ENCODE measurements at places on chromosomes 1 and 21.

DNA sequence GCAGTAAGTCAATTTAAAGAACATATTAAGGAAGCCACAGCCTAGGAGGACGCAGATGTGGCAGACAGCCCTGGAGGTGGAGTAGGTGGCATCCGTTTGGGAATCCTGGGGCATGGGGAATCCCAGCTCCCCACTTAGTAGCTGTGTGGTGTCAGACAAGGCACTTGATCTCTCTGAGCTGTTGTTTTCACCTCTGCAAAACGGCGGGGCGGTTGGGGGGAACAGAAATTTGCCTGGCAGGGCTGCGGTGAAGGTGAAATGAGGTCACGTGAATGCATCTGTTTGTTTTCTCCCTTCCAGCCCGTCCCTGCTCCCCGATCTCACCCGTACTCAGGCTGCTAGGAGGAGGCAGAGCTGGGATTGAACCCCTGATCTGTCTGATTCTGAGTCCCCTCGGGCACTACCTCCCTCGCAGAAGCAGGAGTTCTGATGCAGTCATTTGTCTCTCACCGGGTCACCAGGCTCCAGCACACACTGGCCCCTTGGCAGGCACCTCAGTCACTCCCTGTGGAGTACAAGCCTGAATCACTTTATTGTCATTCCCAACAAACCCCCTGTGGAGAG, 2.2 kb upstream of the LAPTM5 start:
- peak; percentile 72 for DNase-seq

DNA sequence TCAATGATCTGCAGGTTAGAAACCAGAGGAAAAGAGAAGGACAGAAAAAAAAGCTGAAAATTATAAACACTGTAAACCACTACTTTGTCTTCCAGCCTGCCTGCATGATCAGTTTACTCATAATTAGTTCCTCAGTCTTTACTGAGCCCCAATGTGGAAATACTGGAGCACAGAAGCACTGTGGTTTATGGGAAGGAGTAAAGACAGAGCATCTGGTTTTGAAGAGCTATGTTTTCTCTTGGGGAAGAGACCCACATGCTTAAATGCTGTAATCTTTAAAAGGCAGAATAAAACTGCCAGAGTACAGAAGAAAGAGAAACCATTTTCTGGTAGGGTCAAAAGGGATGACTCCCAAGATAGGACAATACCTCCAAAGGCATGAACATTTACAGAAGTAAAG, 159.0 kb upstream of the ZNHIT6 start:
- DNase-seq = no peak

DNA sequence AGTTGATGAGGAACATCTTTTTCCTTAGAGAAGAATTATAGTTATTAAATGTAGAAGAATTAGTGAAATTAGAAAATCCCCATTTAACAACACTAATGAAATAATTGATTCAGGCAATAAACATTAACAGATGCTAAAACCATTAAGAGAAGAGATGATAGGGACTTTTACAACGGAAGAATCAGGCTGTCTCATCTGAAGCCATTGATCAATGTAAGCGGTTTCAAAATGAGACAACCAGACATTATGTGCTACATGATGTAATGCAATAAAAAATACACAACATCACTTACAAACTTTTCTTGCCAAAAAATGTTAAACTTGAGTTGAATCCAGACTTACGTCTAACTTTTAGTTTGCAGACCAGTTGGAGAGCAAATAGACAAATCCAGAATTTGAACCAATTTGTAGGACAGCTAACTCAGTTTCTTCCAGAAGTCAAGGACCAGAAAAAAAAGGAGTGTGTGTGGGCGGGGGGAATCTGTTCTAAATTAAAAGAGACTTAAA, 165.4 kb upstream of the DPT start:
- DNase-seq = no peak

DNA sequence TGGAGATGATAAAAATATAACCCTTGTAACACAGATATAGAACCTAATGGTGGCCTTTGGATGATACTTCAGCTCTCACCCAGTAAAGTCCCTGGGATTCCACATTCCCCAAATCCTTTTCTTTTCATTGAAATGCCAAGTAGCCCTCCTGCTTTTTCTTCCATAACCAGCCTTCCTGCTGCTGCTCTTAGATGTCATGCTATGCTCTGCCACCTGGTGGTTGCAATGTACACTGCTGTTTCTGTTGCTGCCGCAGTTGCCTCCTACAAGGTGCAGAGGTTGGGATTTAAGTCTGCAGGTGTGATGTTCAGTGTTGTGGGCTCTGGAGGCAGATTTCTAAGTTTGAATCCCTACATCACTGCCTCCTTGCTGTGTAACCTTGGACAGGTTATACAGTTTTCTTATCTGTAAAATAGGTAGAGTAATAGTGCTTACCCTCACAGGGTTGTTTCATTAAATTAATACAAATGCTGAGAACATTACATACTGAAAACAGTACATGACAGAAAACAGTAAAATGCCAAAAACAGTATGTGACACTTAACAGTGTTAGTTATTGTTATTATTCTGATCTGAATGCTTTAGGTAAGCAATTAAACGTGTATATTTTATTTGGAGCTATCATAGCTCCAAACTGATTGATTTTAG, 64.3 kb downstream of the CAMSAP2 start:
- DNase-seq = peak; percentile 72

DNA sequence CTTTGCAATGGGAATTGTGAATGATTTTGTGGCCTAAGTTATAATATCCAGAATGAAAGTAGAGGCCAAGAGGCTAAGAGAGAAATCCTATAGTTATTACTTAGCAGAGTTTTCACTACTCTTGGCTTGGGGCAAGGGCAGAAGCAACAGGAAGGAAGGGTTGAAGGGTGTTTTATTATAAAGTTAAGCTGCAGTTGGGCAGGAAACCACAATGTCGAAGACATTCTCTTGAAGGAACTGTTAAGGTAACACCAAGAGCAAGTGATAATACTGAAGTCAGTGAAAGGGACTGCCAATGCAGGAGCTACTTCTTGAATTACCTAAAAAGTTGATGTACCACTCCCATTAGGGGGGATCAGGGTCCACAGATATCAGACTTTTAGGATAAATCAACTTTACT, 8.3 kb downstream of the XCL2 start:
- DNase-seq = peak; percentile 40

DNA sequence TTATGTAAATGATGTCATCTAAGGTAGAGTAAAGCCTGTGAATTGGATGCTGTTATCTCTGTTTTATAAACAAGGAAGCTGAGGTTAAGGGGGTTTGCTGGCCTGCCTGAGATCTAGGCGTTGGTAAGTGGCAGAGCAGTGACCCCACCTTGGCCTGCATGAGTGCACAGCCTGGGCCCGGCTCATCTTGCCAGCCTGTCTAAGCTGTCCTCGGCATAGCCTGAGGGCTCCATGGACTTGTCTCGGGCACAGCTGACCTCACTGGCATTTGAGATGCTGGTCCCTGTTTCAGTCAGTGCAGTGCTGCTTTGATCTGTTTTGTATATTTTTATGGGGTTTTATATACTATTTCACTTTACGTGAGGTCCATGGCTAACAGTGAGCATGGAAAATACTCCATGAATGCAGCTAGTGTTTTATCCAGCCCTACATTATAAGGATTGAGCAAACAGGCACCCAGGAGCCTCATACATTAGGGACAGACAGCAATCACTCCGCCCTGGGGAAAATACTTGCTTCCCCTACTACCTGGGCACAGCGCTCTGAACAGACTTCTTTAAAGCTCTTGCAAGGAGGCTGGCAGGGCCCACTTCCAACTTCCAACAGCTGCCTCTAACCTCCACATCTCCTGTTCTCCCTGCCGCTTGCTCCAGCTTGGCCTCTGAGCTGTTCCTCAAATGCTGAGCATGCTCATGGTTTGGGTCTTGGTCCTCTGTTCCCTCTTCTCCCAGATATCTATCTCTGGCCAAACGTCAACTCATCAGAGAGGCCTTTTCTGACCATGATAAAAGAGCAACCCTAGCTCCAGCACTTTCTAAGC, 150.6 kb upstream of the HMGB4 start:
- DNase-seq = no peak

DNA sequence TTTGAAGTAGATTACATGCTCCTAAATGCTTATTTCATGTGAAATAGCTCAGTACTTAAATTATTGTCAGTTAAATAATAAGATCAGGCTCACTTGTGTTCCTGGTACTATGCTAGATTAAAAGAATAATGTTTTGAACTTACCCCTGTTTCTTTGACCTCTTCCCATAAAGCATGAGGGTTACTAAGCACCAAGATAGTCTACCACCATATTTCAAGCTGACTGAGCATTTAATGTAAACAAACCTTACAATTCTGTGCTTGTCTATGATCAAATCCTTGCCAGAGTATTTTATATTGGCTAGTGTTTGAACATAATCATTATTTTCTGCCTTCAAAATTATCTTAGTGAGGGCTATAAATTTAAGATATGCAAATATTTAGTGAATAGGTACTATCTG, 98.1 kb downstream of the LHX9 start:
- DNase-seq = no peak

Data from activated gamma-delta T cell treated with Interleukin-2 at 50 U/mL for 16 hours (primary cell).